Effector CD4-positive, alpha-beta T cell (primary cell): ENCODE measurements at places on chromosomes 4 and X.

GRCh38 chr4:70515367-70516250 is 2.8 kb upstream of the AMTN start:
- no peak for DNase-seq

- DNase-seq: no peak
Measured at GRCh38 chr4:16827794-16828724, 70.4 kb downstream of the LDB2 start.

DNA sequence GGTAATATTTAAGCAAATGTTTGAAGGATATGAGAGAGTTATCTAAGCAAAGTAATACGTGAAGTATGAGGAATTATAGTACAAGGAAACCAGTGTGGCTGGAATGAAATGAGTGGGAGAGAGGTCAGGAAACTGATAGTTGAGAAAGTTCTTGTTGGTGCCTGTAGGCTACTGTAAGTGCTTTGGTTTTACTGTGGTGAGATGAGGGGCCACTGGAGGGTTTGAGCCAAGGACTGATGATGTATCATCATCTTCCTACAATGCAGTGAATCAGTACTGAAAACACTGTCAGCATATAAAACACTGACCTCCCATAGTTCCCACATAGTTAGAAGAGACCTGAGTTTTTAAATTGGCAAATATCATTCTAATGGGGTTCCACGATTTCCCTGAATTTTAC is 367.5 kb upstream of the CTSO start:
- no peak for DNase-seq

DNA sequence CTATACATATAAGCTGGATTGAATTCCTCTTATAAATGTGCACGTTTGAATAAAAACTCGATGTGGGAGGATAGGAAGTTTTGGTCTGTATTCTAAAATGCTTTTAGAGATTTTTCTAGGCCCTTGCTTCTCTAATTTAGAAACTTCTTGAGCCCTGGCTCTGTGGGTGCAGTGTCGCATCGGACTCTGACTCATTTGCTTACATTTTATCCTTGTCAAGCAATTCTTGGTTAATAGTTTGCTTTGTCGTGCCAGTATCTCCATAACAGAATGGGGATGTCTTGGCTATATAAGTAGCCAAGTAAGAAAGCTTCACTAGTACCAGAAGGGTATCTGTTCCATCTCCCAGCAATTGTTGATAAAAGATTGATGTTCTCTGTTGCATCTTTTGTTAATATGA is 10.7 kb downstream of the SGMS2 start:
- no peak for DNase-seq

GRCh38 chr4:185283723-185284122 is 74.3 kb downstream of the SNX25 start:
- no peak for DNase-seq

- DNase-seq: no peak
Measured at GRCh38 chr4:187027272-187027671, 303.6 kb upstream of the FAT1 start.

DNA sequence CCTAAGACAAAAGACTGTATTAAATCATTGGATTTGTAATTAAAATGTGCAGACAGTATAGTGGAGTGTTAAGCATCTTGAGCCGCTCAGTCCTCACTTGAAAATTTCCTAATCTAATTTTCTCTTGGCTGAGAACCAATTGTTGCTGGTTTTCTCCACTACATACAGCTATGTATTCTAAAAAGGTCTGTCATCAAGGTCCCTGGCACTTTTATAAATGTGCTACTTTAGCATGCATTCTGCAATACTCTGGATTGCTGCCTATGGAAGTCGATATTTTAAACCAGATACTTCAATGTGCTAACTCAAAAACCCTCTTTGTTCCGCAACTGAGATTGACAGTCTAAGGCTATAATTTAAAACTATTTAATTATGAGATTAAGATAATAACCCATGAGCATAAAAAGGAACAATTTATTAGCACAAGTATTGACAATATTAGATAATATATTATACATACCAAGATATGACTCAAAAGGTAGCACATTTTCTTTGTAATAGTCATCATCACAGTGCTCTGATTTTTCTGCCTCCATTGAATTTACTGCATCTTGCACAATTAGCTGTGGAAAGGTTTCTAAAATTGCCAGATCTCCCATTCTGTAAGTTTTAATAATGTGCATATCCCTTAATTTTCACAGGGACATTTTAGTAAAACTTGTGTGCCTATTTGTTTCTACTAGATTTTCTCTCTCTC is 815.1 kb downstream of the ADGRL3 start:
- no peak for DNase-seq

DNA sequence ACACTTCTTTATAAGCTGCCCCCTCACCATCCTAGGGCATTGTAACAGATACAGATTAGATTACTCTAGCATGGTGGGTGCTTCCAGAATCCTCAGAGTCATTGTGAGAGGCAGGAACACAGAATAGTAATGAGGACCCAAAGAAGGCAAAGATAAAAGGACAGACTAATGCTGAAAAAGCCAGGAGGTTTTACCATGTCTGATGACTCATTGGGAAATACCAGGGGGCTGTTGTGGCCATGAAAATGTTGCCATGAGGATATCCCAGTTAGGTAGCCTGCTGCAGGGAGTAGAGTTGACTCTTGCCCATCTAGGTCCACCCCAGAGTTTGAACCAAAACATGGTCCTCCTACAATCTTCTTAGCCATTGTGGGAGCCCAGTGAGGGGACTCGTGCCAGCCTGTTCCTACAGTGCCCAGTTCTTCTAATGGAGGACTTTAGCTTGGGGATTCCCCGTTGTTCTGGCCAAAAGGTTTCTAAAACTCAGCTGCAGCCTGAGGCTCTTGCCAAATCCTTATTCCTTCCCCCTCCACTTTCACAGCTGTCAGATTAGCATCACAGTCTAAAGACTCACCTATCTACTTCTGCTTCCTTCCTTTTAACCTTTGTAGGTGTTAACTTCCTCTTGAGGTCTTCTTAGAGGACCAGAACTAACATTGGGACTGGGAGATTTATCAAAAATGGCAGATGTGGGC is 586.0 kb upstream of the AADAT start:
- no peak for DNase-seq

DNA sequence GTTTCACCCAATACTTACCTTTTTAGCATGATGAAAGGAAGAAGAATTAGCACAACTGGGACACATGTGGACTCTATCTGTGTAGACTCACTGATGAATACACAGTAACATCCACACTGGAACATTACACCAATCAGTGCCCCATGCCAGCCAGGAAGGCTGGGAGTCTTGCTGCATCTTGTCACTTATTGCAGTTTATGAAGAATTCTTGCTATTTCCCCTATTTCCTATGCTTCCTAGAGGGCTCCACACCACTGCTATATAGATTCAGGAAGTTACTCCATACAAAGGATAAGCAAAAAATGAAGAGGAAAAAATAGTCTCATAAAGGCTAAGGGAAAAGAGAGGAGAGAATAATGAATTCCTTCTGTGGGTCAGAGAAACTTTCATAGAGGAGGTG is 201.0 kb downstream of the CAMK2D start:
- no peak for DNase-seq

DNA sequence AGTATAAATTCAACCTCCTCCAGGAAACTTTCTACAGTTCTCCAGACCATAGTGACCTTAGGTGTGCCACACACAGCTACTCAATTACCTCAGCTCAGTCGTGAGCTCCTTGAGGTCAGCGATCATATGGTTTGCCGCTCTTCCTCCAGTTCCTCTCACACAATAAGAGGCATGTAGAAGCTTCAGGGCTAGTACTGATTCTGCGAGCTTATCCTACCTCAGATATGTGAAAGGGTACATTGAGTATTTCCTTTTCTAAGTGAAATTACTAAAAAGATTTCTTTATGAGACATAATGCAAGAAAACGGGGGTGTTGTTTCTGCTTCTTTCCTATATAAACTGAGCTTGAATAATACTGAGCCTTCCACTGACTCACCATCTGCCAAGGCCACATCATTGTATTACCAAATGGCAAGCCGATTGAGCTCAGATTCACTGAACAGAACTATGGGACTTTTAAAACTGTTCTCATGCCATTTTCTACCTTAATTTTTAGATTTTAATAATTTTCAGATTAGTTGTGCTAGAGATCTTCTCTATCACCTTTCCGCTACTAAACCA is 183.1 kb downstream of the HS6ST2 start:
- DNase-seq: no peak

GRCh38 chr4:11568511-11568910 is 139.8 kb upstream of the HS3ST1 start:
- DNase-seq: no peak

DNA sequence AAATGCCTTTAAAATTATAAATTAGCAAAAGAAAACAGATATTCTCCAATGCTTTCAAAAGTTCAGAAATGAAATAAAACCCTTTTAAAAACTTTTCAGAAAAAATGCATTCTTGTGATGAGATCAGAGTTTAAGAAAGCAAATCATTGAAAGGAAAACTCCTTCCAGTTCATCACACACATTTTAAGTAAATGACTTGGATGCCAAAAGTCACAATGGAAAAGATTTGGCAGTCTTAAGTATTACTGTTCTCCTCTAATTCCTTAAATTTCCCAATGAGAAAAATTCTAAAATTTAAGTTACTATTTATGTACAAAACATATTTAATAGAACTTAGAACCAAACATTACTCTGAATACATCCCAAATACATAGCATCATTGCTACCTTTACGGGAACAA is 21.1 kb downstream of the HOPX start:
- DNase-seq: no peak

DNA sequence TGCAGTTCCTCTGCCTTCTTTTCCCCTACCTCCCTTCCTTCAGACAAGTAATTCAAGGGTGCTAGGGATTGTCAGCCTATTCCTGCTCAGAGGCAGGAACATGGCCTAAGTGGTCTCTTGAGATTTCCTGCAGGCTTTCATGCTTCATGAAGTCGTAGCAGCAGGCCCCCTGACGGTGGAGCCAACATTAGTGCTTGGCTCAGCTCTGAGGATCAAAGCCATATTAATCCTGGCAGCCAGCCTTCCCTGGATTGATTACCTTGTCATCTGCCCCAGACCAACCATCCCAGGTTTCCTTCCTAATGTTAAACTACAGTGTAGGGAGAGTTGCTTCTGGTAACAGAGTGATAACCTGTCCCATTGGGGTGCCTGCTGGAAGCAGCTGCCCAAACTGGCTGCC is 84.1 kb downstream of the SLC16A2 start:
- no peak for DNase-seq

DNA sequence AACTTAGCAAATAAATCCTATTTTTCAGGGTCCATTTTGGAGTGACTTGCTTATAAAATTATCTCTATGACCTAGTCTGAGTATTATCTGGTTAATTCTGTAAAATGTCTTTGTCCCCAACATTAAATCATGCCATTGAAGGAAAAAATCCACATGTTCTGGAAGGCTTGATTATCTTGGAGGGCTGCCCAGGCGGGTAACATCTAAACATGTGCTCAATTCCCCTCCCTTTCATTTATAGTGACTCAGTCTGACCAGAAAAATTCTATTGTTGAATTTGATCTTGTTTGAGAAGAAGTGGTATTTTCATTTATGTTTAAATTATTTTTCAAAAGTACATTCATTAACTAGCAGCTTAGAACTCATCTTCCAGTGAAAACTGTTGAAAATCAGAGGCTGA is 55.4 kb upstream of the SLC10A7 start:
- DNase-seq: no peak

DNA sequence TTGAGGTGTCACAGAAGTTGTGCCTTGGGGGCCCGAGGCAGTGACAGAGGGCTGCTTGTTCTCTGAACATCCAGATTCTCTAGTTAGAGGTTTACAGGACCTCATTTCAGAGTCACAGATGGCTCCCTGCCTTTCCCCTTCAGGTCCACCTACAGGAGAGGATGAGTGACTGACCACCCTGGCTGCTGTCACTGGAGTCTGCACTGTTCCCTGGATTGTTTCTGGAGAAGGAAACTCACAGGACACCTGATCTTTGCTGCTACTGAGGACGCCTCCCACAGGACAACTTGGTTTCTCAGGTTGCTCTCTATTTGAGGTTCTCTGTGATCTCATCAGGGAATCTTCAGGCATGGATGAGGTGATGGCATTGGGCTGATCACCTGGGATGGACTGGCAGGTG is 58.3 kb downstream of the GPRIN3 start:
- DNase-seq: no peak

DNA sequence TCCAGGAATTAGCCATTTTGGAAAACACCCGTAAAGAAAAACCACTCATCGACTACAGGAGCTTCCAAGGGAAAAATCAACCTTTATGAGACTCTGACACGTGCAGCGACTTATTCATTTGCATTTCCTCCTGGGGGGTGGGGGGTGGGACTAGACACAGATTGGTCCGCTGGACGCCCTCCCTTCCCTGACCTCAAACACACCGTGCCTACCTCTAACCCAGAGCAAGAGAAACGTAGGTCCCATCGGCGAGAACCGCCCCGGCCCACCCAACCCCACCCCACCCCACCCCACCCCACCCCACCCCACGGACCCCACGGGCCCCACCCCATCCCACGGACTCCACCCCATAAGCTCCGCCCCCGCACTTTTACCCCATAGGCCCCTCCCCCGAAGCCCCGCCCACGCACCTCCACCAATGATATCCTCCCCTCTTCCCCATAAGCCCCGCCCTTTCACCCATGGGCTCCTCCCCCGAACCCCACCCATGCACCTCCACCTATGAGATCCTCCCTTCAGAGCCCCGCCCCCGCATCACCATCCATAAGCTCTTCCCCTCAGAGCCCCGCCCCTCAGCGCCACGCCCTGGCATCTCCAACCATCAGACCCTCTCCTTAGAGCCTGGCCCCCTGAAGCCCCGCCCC is 1.1 kb downstream of the GTPBP6 start:
- DNase-seq: no peak

GRCh38 chr4:84492290-84492689 is 6.8 kb downstream of the NKX6-1 start:
- no peak for DNase-seq

GRCh38 chr4:139959396-139959795 is 194.6 kb downstream of the MAML3 start:
- no peak for DNase-seq

DNA sequence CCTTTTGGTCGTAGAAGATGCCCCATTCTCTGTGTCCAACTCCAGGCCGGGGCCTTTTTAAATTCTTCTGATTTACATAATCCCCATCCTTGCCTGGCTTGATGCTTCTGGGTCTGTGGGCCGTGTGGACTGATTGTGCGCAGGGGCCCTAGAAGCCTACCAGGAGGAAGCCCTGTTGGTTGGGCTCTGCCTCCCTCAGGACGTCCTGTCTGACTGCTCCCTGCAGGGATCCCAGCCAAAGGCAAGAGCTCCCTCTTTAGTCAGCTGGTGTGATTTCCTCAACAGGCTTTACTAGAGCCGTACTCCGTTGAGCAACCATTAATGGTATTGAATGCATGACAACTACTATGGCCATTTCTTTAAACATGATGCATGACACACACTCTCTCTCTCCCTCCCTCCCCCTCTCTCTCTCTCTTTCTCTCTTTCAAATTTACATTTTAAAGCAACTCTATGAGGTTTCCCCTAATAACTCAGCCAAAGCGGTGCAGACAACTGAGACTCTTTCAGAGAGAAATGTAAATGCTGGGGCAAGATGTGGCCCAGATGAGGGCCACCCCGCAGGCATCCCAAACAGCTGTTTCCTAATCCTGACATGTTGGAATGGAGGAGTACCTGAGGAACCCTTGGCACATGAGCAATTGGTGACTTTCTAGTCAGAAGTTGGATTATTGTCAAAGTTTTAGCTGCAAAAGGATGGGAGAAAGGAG is 117.3 kb downstream of the DRD5 start:
- DNase-seq: no peak

- DNase-seq: no peak
Measured at GRCh38 chrX:41512394-41512793, 65.3 kb downstream of the NYX start.
